ENCODE measurements at places on chromosomes 12 and 14. TPM values are rescaled to one million over a fixed set of nuclear protein-coding genes. Genes with fewer than 3 reads are reported as not detected.

DNA sequence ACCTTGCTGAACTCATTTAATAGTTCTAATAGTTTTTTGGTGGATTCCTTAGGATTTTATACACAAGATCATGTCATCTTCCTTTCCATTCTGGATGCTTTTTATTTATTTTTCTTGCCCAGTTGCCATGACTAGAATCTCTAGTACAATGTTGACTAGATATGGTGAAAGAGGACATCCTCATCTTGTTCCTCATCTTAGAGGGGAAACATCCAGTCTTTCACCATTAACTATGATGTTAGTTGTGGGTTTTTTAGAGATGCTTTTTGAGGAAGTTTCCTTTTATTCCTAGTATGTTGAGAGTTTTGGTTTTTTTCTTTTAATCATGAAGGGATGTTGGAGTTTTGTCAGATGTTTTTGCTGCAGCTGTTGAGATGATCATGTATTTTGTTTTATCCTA is 8.7 kb downstream of the ANKRD13A start:
- peaks cover 14% of the 10 kb centered on the region for H3K36me3 ChIP-seq
- H3K27me3 ChIP-seq, result no peaks in the 10 kb centered on the region
- no peak for DNase-seq
- no peak overlapping the region for H3K27ac ChIP-seq
- H3K4me3 ChIP-seq, result no peak overlapping the region

- H3K36me3 ChIP-seq, result no peaks in the 10 kb centered on the region
- no peak for DNase-seq
- H3K27me3 ChIP-seq, result no peaks in the 10 kb centered on the region
- no peaks in the 10 kb centered on the region for H3K4me1 ChIP-seq
- no peak overlapping the region for H3K4me3 ChIP-seq
- H3K27ac ChIP-seq, result no peak overlapping the region
Observed at GRCh38 chr12:18992336-18992735, 137.2 kb upstream of the PLEKHA5 start.

DNA sequence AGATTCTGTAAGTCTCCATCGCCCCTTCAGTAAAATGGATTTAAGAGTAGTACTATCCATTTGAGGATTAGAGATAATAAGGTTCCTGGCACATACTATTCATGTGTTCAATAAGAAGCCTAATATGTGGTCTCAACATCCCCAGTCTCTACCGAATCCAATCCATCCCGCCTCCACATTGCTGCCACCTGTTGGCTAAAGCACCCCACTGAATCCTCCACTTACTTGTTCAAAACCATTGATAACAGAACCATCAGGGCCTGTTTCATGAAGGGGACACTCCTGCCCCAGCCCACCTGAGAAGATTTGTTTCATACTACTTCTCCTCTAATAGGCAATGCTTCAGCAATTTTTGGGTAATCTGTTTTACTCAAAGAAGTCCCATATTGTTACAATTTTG is 147.5 kb downstream of the SLC2A13 start:
- H3K4me1 ChIP-seq, result no peaks in the 10 kb centered on the region
- no peaks in the 10 kb centered on the region for H3K27me3 ChIP-seq
- H3K36me3 ChIP-seq, result no peaks in the 10 kb centered on the region
- DNase-seq, result no peak

Gene TAS2R42
- total RNA-seq, result not detected

GRCh38 chr12:69442894-69443293 is 27.3 kb upstream of the FRS2 start:
- no peaks in the 10 kb centered on the region for H3K36me3 ChIP-seq
- no peak overlapping the region for H3K4me3 ChIP-seq
- H3K27me3 ChIP-seq, result no peaks in the 10 kb centered on the region
- H3K27ac ChIP-seq, result peak overlapping the region; percentile 71
- peak; percentile 86 for DNase-seq
- H3K4me1 ChIP-seq, result no peaks in the 10 kb centered on the region

Gene NELL2
- total RNA-seq, result 0.53 TPM

DNA sequence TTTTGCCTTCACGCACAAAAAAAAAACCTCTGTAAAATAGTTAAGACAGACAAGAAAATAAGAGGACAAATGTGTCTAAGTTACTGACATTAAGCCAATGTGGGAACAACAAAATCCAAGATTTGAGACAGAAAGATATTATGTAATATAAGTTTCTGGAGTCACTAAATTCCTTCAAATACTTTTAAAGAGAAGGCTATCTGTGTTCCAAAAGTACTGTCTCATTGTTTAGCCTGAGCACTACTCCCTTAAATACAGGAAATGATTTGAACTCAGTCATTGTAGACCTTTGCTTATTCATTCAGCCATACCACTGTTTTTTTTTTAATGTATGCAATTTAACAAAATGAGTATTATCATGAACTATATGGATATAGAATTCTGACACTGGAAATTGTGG is 82.7 kb upstream of the KITLG start:
- H3K4me1 ChIP-seq, result no peaks in the 10 kb centered on the region
- no peak for DNase-seq
- no peaks in the 10 kb centered on the region for H3K36me3 ChIP-seq
- no peak overlapping the region for H3K4me3 ChIP-seq
- no peaks in the 10 kb centered on the region for H3K27me3 ChIP-seq

DNA sequence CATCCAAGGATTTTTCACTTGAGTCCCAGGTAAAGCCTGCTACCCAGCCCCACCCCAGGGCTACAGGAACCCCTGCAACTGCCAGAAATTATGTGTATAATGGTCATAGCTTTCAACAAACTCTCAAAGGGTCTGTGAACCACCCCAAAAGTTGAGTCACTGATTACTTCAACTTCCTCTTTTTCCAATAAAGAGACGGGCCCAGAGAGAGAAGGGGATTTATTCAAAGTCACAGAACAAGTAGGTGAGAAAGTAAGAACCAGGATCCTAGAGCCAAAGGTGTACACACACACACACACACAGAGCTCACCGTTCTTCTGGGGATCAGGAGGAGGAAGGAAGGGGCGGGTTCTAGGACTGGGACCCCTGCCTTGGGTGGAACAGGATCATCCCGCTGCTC is 4.8 kb upstream of the ITPK1 start:
- DNase-seq, result no peak
- peaks cover 8% of the 10 kb centered on the region for H3K4me1 ChIP-seq
- H3K4me3 ChIP-seq, result no peak overlapping the region
- H3K27ac ChIP-seq, result no peak overlapping the region
- H3K36me3 ChIP-seq, result no peaks in the 10 kb centered on the region

Gene NRXN3
- total RNA-seq, result 18.0 TPM

DNA sequence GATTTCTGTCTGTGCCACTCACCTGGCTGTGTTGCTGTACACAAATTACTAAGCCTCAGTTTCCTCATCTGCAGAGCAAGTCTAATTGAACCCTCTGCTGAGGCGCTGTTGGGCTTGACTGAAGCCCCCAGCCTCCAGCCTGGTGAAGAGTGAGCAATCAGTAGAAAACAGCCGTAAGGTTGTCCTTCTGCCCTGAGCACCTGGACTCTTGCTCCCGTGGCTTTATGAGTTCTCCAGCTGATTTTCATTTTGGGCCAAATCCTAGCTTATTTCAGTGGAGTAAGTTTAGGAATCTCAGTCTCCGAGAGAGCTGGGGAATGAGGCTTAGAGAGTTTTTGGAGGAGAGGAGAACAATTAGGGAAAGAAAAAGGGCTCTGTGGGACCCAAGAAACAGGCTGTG is 133.9 kb upstream of the EVL start:
- H3K4me3 ChIP-seq, result no peak overlapping the region
- H3K27me3 ChIP-seq, result no peaks in the 10 kb centered on the region
- no peak overlapping the region for H3K27ac ChIP-seq
- no peaks in the 10 kb centered on the region for H3K36me3 ChIP-seq

Gene RABGGTA
- 26.6 TPM for total RNA-seq

Gene PCED1B
- 2.4 TPM for total RNA-seq

DNA sequence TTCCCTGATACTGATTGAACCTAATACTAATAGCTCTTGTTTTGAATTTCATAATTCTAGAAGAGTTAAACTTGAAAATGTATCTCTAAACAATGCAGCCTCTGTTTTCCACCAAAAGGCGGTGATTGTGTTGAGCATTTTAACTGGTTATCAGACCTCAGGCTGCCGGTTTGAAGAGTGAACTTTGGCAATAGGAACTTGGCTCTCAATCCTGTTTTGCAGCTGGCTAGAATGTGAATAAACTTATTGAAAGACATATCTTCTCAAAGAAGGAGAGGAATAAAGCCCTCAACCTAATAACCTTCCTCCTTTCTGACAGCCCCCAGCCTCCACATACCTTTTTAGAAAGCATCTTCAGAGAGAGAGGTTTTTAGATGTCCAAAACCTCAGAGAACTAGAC is 105.4 kb downstream of the SRGAP1 start:
- H3K27me3 ChIP-seq, result no peaks in the 10 kb centered on the region
- H3K36me3 ChIP-seq, result no peaks in the 10 kb centered on the region
- no peak overlapping the region for H3K27ac ChIP-seq
- DNase-seq, result no peak
- H3K4me1 ChIP-seq, result peaks cover 4% of the 10 kb centered on the region

- H3K36me3 ChIP-seq, result no peaks in the 10 kb centered on the region
- H3K4me1 ChIP-seq, result peaks cover 4% of the 10 kb centered on the region
- no peak for DNase-seq
- peaks cover 11% of the 10 kb centered on the region for H3K27me3 ChIP-seq
- H3K27ac ChIP-seq, result no peak overlapping the region
Observed at GRCh38 chr12:32897687-32898573, 1.4 kb upstream of the PKP2 start.

DNA sequence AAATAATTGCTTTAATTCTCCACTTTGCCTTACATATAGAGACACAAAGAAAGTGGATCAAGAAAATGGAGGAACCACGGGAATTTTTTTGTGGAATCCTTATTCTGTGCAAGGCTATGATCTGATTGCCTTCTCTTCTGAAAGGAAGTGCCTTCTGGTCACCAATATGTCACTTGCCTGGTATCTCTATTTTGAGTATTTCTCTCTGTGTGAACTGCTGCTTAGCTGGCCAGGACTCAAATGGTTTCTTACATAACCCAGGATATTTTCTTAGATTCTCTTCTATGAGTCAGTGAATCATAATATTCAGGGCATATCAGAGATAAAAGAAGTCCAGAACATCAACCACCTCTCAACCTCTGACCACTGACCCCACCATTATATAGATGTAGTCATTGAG is 156.1 kb downstream of the DIO2 start:
- DNase-seq, result peak; percentile 18
- H3K4me1 ChIP-seq, result no peaks in the 10 kb centered on the region
- H3K36me3 ChIP-seq, result no peaks in the 10 kb centered on the region
- no peak overlapping the region for H3K27ac ChIP-seq

DNA sequence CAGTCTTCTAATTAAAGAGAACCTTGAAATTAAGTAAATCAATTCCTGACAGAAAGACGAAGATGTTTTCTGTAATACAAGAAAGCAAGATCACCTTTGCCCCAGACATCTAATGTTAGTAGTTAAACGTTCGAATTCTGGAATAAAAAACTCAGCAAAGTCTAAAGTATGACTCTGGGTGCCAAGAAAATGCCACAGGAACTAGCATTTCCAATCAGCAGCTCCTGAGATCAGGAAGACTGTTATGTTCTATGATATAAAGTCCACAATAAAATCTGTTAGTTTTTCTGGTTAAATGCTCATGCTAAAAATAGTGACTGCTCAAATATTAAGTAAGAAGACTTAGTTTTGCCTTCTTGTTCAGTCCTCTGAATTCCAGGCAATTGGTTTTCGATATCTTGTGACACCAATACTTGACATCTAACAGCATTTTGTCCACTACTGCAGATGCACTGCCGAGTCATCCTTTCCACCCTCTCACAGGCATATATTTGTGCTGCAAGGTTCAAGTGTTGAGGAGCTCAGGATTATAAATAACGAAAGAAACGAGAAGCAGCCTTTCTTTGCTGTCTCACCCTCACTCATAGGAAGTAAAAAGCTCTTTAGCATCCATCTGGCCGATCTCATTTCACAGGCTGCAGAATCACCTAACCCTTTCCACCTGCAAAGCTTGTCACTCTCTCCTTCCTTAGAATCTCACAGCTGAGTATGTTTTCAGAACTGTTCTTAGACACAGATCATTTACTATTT is 32.0 kb downstream of the SSH1 start:
- DNase-seq, result peak; percentile 74
- peak overlapping the region; percentile 38 for H3K4me3 ChIP-seq

- H3K4me3 ChIP-seq, result no peak overlapping the region
- peak overlapping the region; percentile 78 for H3K27ac ChIP-seq
- DNase-seq, result peak; percentile 93
- no peaks in the 10 kb centered on the region for H3K36me3 ChIP-seq
- H3K4me1 ChIP-seq, result peaks cover 43% of the 10 kb centered on the region
Observed at GRCh38 chr12:75722714-75723200, 211.3 kb upstream of the KRR1 start.

GRCh38 chr12:70290116-70290515 is 46.9 kb downstream of the CNOT2 start:
- peaks cover 4% of the 10 kb centered on the region for H3K36me3 ChIP-seq
- H3K27me3 ChIP-seq, result no peaks in the 10 kb centered on the region
- H3K27ac ChIP-seq, result no peak overlapping the region
